Left ventricle myocardium inferior (tissue), 1 donor: ENCODE measurements at places on chromosomes 4 and X.

GRCh38 chr4:37715889-37716402 is 29.8 kb upstream of the RELL1 start:
- no peak for DNase-seq

DNA sequence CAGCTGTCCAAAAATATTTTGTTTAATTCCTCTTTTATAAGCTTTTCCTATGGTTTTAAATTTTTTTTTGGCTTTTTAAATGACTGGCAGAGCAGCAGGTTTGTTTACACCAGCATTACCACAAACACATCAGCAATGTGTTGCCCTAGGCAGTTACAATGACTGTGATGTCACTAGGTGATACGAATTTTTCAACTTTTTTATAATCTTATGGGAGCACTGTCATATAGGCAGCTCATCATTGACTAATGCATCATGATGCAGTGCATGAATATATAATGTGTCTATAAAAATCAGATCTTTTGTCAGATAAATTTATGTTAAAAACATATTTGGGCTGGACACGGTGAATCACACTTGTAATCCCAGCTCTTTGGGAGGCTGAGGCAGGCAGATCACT is 231.6 kb upstream of the SLIT2 start:
- DNase-seq: no peak

GRCh38 chrX:67720344-67720743 is 176.5 kb downstream of the AR start:
- no peak for DNase-seq

DNA sequence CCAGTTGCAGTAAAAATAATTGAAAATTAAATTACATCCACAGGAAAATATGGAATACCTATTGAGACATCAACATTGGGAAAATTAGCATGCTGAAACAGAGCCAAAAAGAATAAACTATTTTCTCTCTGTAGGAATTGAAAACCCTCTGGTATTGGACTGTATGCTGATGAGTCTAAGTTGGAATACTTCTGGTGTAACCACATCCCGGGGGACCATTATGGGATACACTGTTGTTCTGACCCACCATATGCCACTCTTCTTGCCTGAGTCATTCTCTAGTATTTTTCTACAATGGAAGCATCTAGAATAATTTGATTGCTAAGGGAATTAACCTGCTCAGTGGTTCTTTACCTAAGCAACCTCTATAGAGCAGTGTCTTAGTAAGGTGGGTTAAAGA is 640.7 kb upstream of the AGA start:
- DNase-seq: no peak

GRCh38 chr4:147138171-147138570 is 192.5 kb upstream of the TTC29 start:
- DNase-seq: no peak

DNA sequence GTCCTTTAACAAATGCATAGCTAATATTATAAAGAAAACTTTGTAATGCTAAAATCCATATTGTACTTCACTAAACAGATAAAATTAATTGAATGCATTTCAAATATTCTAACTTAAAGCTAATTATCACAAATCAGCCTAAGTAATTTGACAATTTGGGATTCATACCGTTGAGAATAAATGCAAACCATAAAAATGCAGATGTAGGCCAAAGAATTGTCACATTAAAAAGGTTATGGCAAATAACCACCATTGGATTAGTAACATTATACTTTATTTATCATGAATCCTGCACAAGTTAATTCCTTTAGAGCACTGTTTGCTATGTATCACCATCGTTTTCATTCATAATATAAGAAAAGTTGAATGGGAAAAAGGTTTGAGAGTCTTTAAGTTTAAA is 301.0 kb downstream of the LDB2 start:
- no peak for DNase-seq

DNA sequence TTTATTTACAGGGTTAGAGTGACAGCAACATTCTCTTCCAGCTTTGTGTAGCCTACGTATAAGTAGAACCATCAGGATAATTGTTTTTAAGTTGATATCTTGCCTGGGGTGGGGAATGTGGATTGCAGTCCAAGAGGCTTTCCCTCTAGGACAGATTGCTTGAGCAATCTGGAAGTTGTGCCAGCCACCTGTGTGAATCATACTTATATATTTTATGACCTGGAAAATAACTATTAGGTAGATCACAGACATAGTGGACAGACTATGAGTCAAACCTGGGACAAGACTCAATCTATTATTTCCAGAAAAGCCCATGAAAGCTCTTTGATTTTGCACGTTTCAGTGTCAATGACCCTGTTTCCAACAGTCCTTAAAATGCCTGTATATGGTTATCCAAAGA is 98.9 kb downstream of the TLL1 start:
- no peak for DNase-seq

GRCh38 chr4:169189372-169189771 is 81.4 kb downstream of the SH3RF1 start:
- no peak for DNase-seq

GRCh38 chr4:168096407-168096784 is 4.1 kb downstream of the ANXA10 start:
- no peak for DNase-seq

- DNase-seq: no peak
Observed at GRCh38 chr4:81030981-81031791, 678 bp downstream of the BMP3 start.

GRCh38 chr4:31108762-31109161 is 388.6 kb downstream of the PCDH7 start:
- no peak for DNase-seq
